ENCODE measurements at places on chromosomes 4 and X.

DNA sequence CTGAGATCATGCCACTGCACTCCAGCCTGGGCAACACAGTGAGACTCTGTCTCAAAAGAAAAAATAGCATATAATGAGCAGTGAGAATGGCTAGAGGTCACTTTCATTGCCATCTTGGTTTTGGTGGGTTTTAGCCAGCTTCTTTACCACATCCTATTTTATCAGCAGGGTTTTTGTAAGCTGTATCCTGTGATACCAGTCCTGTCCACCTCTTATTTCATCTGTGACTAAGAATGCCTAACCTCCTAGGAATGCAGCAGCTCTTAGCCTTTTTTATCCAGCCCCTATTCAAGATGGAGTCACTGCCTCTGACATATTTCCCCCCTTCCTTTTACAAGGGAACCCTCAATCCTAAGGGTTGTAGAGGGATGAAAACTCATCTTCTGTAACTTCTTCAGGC is 26.1 kb upstream of the IGFBP7 start:
- DNase-seq: no peak

GRCh38 chr4:8540586-8540985 is 39.6 kb upstream of the GPR78 start:
- DNase-seq: no peak

DNA sequence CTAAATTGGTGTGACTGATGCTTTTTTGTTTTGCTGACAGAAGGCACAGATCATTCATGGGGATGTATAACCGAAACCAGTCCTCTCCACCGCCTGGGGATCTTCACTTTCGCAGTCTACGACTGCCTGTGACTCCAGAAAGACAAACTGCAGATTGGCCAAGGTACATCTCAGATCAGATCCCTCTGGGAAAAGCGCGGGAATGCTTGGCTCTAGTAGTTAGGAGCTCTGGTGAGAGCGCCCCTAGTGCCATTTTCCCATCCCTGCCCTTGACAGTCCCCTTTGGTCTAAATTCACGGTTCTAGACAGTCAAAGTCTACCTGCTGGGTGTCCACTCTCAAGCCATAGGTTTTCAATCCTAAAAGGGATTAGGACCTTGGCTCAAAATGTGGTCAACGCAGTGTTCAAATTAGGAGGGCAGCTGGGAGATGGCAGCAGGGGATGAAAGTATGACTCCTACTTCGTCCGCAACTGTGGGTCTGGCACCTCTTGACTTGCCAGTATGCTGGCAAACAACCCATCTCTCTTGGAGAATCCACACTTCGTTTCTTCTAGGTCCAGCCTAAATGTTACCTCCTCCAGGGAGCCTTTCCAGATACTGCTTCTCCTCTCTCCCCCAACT is 6.9 kb upstream of the HAND2 start:
- no peak for DNase-seq

DNA sequence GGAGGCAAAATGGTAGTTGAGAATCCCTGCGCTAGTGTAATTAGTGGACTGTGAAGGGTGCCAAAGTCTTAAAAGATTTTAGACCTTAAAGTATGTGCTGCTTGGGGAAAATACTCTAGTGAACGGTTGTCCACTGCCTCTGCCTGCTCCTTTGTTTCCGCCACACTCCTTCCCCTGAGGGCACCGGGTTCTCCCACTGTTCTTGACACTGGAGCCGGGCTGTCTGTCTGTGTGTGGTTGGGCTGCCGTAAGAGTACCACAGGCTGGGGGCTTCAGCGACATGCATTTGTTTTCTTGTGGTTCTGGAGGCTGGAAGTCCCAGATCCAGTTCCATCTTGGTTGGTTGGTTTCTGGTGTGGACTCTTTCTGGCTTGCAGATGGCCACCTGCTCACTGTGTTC is 76.2 kb downstream of the CLDN34 start:
- DNase-seq: no peak

GRCh38 chr4:187995322-187996207 is at the start of gene ZFP42:
Gene ZFP42 (plus strand): TSS chr4:187995771. CDS start chr4:188002808, 7,037 bp downstream.
- no peak for DNase-seq

GRCh38 chr4:154743683-154744340 is at the start of gene LRAT:
Gene LRAT (plus strand): TSS chr4:154744000. CDS start chr4:154744327, 327 bp downstream.
- DNase-seq: no peak

GRCh38 chrX:24423960-24424359 is 41.1 kb upstream of the PDK3 start:
- no peak for DNase-seq
